ENCODE measurements at places on chromosomes 7 and 10.

DNA sequence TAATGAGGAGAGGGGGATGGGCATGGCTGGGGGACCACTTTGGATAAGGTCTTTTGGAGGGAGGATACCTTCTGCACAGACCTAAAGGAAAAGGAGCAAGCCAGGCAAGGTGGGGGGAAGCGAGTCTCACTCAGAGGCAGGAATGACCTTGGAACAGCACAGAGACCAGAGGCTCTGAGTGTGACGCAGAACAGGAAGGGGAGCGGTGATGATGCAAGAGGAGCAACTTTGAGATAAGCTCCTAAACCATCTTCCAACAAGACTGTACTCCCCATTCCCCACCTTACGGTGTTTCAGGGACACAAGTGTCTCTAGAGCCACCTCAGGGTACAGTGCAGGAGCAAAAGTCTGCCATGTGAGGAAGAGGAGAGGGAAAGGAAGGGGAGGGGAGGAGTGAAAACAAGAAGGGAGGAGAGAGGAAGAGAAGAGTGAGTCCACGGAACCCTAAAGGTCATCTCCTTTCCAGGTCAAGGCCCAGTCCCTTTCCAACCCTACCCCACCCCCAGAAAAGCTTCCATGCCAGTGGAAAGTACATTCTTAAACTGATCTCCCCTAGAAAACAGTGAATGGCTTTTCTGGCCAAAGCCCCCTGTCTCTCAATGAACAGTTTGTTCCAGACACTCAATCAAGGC lies 54.1 kb downstream of the JAZF1 start:
- no peak for DNase-seq

DNA sequence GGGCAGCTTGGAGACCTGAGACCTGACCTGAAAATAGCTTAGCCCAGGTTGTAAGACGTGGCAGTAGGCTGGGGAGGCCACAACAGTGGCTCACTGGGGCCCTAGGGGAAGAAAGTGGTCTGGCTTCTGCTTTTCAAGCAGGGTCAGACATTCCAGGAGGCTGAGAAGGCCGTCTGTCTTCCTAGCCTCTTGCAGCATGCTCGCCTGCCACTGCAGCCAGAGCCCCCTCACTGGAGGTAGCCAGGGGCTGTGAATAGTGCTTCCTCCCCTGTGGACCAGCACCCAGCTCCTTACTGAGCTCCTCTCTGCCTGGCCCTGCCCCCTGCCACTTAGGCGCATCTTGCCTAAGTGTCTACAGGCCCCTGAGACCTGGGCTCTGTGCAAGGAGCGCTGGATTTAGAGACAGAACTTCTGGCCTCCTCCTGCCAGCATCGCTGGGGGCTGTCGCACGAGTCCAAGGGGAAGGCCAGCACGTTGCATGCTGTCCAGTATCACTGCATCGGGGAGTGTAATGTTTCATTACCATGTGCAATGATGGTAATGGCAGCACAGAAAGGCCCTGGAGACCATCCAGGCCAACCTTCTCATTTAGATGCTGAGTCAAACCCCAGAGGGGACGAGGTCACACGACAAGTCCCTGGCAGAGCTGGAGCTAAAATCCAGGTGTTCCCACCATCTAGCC lies 12.7 kb downstream of the ZMIZ1 start:
- DNase-seq: no peak

GRCh38 chr7:117333168-117333567 lies 10.3 kb upstream of the WNT2 start:
- DNase-seq: no peak

DNA sequence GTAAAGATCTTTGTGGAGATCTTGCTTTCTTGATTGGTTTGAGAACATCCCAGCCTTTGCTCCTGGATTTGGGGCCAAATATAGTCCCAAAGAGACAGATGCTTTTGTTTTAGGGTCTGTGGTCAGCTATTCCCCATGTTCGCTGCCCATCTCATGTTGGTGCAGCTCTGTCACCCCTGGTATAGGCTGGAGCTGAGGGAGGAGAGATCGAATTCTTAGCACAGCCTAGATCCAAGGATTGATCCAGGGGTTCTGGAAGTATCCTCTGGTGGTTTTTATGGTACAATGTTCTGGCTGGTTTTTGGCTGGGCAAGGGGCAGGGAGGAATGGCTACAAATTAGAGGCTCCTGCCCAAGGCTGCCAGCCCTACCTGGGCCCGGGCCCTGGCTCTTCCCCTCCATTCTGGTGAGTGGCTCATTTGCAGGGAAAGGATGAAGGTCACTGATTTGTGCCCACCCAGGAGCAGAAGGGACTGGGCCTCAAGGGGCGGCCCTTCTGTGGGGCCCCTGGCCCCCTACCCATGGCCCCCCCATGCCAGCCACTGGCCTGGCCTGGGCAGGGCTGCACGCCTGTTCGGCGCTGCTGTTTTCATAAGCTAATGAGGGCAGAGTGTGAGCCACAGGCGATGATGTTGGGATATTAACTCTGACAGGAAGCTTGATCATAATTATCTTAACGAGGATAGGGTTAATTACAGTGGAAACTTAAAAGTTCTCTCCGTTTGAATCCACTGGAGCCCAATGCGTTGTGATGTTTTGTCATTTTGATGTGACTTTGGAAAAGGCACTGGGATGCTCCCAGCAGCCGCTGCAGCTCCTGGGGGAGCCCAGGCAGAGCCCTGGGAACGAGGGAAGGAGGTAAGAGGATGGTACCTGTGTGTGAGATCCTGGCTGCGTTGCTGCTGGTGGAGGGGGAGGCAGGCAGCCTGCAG lies 600.6 kb downstream of the LRMDA start:
- no peak for DNase-seq

DNA sequence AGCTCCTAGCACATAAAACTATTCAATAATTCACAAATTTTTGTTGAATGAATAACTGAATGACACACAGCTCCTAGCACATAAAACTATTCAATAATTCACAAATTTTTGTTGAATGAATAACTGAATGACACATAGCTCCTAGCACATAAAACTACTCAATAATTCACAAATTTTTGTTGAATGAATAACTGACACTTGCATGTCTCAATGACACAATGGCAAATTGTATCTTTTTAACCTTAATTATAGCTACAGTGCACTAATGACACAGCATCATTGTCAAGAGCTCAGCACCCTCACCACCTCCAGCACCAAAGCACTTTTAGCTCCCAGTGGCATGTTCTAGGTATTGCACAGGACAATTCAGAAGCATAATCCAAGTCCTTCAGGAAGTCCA lies 131.6 kb downstream of the PDE1C start:
- no peak for DNase-seq

- DNase-seq: no peak
Measured at GRCh38 chr7:158858592-158859503, 2.5 kb downstream of the DYNC2I1 start.

DNA sequence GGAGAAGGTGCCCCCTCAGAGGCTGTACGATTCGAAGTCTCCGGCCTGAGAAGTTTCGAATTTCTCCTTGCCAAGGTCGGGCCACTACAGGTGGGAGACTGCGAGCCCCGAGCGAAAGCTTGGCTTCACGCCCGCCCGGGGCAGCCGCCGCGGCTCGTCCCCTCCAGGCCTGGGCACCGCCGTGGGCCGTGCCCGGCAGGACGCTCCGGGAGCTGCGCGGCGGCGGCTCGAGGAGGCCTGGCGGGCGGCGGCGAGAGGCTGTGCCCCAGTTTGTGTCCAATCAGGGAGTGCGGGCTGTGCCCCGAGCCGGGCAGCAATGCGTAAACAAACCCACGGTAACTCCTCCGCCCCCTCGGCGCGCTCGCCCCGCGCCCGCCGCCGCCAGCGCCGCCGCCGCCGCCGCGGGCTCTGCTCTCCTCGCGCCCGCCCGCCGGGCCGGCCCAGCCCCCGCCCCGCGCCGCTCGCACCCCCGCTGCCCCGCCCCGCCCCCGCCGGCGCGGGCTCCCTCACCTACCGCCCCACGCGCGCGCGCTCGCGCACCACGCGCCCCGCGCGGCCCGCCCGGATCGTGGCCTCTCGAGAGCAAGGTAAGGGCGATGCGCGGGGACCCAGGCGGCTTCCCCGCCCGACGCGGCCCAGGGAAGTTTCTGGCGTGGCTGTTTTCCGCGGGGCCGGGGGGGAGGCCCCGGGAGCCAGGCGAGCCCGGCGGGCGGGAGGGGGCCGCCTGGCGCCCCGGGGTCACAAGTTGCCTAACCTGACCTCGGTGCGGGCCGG lies 57.8 kb upstream of the PCGF5 start:
- peak; percentile 74 for DNase-seq

- DNase-seq: no peak
Measured at GRCh38 chr7:36064676-36065075, 88.4 kb upstream of the EEPD1 start.

DNA sequence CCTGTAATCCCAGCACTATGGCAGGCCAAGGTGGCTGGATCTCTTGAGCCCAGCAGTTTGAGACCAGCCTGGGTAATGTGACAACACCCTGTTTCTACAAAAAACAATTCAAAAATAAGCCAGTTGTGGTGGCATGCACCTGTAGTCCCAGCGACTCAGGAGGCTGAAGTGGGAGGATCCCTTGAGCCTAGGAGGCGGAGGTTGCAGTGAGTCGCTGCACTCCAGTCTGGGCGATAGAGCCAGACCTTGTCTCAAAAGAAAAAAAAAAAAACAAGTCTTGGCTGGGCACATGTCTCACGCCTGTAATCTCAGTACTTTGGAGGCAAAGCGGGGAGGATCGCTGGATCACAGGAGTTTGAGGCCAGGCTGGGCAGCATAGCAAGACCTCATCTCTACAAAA lies 74.6 kb upstream of the PDSS1 start:
- no peak for DNase-seq

GRCh38 chr10:86665868-86666267 lies 2.4 kb upstream of the LDB3 start:
- no peak for DNase-seq

DNA sequence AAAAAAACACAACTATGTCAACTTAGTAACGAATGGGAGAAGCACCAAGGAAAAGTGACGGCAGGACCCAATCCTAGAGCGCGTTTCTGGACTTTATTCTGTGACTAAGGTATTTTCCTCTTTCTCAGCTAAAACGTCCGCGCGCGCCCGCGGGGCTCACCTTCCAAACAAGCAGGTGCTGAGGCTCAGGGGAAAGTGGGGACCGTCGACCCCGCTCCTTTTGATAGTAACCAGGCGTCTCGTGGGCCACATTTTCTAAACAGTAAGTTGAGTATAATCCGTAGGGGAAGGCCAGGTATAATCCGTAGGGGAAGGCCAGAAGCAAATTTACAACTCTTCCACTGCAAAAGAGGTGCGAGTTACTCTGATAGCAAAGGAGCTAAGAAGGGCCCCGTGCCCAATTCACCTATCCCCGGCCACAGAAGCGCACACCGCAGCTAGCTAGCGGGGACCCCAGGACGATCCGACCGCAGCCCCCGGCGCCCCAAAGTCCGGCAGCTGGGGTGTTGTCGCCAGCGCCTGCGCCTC lies 743 bp downstream of the MKI67 start:
- no peak for DNase-seq

DNA sequence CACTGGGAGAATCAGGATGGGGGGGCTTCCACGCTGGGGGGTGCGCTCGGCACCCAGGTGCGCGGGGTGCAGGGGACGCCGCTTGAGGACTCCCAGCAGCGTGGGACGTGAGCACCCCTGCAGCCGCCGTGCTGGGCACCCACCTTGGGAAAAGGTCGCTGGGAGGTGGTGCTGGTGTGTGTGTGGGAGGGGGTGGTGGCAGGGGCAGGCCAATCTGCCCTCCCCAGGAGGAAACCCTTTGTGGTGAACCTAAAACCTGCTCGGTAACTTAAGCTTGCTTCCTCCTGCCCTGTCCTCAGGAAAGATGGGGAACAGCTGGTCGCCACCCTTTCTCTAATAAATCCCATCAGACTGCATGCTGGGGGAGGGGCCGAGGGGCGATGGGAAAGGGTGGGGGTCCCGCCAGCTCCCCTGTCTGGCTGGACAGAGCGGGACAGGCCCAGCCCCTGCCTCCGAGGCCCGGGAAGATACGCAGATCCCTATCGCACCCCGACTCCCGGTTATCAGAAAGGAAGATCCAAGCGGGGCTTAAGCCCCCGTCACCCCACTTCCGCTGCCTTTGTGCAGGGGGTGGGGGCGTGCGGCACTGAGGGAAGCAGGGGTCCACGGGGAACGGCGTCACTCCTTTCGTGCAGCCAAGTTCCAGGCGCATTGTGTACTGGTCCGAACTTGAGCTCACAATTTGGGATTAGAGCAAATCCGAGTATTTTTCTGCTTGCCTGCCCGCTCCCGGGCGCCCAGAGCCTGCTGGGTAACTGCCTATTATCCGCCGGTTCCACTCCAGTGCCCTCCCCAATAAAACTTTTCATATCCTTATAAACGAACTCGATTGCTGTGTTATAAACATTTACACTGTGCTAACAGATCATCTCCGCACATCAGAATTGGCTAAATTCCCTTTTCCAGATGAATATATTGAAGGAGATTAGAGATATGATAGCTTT lies 64.6 kb downstream of the UNCX start:
- DNase-seq: no peak

- DNase-seq: no peak
Measured at GRCh38 chr10:124160176-124160575, 66.8 kb upstream of the CHST15 start.

- no peak for DNase-seq
Measured at GRCh38 chr10:90174531-90174930, 473.1 kb downstream of the KIF20B start.

Data from activated T-cell treated with anti-CD3 and anti-CD28 coated beads for 4 hours (primary cell).